ENCODE measurements at places on chromosomes 2 and 18.

DNA sequence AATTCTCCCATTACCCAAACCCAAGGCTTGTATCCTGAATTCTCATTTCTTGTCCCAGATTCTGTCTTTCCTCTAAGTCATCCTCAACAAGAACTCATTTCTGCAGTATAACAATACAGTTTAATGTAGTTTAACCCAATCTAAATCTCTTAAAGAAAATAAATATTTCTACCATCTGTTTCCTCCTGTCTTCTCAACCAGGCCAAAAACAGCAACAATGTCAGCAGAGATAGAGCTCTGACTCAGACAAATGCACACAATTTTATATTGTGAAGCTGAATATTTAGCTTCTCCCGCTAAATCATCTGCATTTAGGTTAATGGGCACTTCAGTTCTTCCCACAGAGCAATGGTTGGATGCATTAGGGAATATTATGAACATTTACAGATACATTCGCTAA lies 35.7 kb upstream of the KYNU start:
- DNase-seq = no peak

- DNase-seq = peak; percentile 90
Measured at GRCh38 chr2:219350710-219351221, 18.2 kb upstream of the RESP18 start.

- peak; percentile 9 for DNase-seq
Measured at GRCh38 chr2:27407798-27408491, 1.4 kb downstream of the PPM1G start.

GRCh38 chr2:174752403-174753037 lies 11.8 kb downstream of the CHRNA1 start:
- no peak for DNase-seq

GRCh38 chr2:169815849-169816248 lies 8.9 kb downstream of the METTL5 start:
- peak; percentile 72 for DNase-seq

GRCh38 chr2:108858894-108859293 lies 72.3 kb downstream of the CCDC138 start:
- DNase-seq = no peak

DNA sequence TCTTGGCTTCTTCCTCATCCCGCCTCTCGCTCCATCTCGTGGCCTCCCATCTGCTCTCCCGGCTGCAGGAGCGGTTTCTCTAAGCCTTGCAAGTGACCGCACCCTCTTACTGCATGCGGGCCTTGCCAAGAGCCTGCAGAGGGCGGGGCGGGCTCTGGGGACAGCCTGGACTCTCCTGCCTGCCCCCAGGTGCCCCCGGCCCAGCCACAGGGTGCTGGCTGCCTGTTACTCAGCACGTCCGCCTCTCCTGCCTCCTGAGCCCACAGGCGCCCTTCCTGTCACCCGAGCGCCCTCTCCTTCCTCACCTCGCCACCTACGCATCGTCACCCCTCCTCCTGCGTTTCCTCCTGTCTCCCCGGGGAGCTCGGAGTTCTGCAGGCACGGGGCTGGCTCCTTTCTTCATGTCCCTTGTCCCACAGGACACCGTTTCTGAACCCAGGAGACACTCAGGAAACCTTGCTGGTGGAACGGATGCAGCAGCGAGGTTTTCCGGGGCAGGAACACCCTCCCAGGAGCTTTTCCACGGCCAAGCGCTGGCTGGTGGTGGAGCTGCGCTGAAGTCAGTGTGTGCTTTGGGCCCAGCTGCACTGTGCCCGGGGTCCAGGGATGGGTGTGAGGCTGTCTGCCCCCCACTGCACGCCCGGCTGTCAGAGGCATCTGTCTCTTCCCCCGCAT lies 28.5 kb downstream of the HPCAL1 start:
- DNase-seq = no peak

- DNase-seq = no peak
Measured at GRCh38 chr2:30235859-30236535, 4.7 kb downstream of the LBH start.

DNA sequence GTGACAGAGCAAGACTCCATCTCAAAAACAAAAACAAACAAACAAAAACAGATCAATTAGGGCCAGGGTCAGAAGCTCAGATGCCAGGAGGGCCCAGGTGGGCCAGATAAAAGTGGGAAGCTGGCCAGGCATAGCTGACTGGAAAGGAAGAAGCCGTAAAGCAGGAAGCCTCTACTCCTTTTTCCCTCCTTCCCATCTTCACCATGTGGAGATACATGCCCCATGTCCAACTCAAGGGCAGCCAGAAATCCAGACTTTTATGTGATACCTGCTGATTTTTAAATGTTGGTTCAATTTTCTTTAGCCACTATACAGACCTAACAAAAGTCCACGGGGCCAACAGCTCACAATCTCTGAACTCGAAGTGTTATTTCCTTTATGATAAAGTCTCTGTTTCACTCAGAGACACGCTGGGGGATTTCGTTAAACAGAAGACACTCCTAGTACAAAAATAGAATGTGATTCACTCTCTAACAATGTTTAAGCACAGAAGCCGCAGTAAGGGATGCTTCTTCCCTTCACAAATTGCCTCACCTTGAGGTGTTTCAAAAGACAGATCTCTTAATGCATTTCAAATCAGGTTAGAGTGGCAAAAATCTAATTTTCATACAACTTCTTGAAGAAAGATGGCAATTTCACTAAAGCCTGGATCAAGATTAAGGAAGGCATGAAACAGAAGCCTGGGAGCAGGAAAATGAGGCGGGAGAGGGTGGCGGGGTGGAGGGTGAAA lies 14.0 kb downstream of the TMEM247 start:
- peak; percentile 46 for DNase-seq

GRCh38 chr2:163733956-163734355 lies 1.9 kb downstream of the FIGN start:
- no peak for DNase-seq

DNA sequence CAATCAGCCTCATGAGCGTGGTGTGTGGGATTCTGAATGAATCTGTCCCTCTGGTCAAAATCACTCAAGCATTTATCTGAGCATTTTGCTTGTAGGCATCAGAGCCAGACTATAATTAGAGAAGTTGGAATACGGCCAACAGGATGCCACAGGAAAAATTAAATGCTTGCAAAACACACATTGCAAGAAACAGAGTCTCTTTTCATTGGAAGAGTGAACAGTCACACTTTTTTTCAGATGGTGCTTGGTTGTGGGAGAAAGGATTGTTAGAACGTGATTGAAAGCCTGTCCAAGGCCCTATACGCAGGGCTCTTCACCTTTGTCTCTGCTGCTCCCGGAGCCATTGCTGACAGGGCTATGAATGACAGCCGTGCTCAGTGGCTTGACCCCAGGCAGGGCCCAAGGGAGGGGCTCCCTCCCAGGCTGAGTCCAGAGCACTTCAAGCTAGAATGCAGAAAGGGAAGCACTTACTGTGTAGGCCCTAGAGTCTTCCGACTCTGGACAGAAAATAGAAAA lies 59.8 kb downstream of the SNTG2 start:
- no peak for DNase-seq
